NCI-H2171 treated with DMSO at 0.1 percent for 48 hours (cell line): ENCODE measurements at places on chromosomes 7 and 10.
A peak's percentile ranks its signal among the peaks of the same experiment; 100 is the strongest.

DNA sequence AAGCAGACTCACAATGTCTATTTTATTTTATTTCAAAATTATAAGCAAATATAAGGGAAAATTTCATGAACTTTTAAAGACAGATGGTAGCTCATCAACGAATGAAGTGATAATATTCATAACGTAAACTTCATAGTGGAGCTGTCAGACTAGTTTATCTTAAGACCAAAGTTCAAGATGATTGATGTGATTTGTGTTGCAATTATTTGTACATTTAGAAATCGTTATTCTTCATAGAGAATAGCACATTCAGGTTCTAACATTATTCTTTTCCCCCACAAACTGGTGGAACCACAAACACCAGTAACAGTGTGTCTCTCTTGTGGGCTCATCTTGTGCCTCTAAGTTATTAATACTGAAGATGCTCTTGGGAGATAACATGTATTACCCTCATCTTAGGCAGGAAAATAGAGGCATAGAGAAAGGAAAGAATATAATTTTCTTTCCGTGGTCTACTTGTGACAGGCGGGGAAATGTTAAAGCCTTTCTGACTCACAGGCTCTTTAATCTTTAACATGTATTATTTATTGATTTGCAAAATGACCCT lies 37.0 kb downstream of the CCSER2 start:
- DNase-seq: no peak

GRCh38 chr7:100632951-100633717 lies 8.2 kb downstream of the TFR2 start:
- DNase-seq: peak; percentile 71

DNA sequence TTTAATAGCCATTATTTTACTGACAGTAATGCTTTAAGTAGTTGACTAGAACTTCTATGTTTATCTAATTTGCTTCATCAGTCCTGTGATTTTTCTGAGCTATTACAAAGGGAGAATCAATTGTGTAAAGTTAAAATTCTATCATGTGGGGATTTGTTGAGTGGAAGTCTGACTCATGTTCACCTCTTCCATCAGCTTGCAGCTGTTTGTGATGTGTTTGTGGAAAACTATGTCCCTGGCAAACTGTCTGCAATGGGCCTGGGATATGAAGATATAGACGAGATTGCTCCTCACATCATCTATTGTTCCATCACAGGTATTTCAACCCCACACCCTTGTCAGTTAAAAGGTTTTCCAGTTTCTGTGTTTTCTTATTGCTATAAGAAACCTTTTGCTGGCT lies 59.9 kb downstream of the SUGCT start:
- DNase-seq: no peak

GRCh38 chr7:34296663-34297062 lies 361.4 kb upstream of the NPSR1 start:
- no peak for DNase-seq
